ENCODE measurements at places on chromosomes 1 and 21.

DNA sequence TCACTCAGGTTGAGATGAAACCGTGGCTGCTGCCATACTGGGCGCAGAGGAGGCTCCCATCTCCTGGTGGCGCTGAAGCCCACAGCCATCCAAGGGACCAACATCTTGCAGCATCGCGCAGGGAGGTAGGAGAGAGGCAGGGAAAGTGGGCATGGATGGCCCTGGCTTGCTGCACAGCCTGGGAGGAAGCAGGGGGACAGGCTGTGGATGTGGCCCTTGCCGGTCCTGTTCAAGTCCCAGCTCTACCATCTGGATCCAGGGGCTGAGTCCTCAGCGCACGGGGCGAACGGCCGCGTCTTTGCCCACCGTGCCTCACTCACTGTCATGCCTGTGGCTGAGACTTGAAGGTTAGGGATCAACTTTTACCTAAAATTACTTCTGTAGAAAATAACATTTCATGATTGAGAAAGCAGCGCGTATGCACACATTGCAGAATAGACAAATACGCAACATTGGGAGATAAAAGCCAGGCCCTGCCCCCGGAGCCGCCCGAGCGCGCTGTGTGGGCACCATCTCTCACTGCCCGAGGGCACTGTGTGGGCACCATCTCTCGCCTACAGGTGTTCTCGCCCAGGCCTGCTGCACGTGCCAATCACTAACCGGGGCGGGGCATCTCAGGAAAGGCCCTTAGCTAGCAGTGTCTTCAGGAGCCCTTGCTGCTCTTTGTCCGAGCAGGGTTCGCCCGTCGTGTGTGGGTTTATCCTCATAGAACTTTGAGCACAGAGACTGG lies 11.5 kb downstream of the SLX9 start:
- DNase-seq: no peak

- no peak for DNase-seq
Measured at GRCh38 chr1:246417813-246418564, 89.1 kb downstream of the SMYD3 start.

DNA sequence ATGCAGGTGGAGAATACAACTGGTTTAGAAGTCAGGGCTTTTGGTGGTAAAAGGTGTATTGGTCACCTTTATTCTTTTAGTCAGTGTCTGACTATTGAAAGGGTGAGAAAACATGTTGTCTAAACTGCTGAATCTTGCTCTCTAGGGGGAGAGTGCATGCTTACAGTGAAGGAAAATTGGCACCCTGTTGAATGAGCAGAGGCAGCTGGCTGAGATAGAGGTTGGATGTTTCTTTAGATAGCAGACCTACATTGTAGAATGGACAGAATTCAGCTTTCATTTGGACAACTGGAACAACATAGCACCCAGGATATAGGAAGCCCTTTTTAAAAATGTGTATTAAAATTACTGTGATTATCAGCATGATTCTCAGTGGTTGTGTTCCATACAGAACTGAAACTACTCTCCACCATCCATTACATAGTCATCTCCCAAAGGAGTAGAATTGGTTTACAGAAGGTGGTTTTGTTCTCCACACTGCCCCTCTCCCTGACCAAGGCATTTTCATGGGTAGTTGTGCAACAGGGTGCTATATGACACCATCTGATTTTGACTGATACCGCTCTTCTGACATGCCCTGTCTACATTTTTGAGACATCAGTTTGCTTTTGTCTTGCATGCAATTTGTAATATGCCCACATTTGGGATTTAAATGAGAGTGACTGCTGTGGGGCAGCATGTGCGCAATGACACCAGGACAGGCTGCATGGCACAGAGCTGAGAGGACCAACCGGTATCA lies 16.2 kb downstream of the RHOU start:
- no peak for DNase-seq

GRCh38 chr1:110495926-110496600 lies 22.9 kb downstream of the KCNA10 start:
- peak; percentile 82 for DNase-seq

DNA sequence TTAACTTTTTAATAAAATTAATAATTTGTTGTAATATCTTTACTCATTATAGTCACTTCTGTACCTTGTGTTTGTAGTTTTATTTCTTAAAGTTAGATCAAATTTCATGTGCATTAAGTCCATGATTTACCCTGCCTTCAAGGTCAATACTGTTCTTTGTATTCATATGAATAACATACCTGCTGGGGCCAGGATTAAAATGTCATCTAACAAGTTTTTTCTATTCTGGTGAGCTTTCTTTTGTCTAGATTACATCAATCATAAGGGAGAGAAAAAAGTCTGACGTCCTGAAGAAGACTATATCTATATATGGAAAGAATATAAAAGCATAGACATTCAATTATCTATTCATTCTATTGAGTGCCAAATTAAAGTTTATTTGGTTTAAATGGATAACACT lies 232.6 kb downstream of the COL11A1 start:
- no peak for DNase-seq

- DNase-seq: no peak
Measured at GRCh38 chr1:212118872-212119260, 83.3 kb downstream of the DTL start.

DNA sequence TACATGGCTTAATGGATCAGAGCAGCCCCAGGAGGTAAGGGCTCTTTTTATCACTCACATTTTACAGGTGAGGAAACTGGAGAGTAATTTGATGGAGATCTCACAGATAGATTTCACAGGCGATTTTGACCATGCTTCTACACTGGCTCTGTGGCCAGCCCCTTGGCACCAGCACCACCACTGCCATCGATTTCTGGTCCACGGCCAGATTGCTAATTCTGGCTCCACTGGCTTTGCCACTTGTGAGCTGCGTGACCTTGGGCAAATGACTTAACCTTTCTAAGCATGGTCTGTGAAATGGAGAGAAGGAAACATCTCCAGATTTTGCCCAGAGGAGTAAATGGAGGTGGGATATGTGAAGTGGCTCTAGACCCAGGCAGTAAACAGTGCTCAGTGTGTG lies 32.6 kb downstream of the KCNC4 start:
- DNase-seq: no peak

- peak; percentile 27 for DNase-seq
Measured at GRCh38 chr1:155893389-155894142, 17.6 kb downstream of the RIT1 start.

GRCh38 chr1:75430526-75430925 lies 180.4 kb downstream of the SLC44A5 start:
- DNase-seq: no peak

DNA sequence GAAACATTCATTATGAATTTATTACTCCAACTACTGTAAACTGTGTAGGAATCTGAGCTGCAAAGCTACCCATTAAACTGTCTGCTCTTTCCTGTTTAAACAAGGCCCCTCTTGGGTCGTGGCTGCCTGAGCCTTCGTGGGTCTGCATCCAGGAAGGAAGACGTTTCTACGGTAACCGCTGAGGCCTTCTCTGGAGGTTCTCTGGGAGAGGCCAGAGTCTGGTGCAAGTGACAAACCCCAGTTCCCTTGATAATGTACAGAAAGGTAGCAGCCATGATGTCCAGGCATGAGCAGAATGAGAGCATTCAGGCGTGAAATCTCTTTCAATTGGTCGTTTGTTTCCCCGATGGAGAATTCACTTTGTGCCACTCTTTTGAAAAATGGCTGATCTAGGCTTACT lies 350.2 kb downstream of the PLPP3 start:
- no peak for DNase-seq

GRCh38 chr1:230253150-230253549 lies 173.0 kb downstream of the PGBD5 start:
- no peak for DNase-seq

GRCh38 chr21:33286600-33287456 lies 20.7 kb downstream of the IL10RB start:
- DNase-seq: no peak

DNA sequence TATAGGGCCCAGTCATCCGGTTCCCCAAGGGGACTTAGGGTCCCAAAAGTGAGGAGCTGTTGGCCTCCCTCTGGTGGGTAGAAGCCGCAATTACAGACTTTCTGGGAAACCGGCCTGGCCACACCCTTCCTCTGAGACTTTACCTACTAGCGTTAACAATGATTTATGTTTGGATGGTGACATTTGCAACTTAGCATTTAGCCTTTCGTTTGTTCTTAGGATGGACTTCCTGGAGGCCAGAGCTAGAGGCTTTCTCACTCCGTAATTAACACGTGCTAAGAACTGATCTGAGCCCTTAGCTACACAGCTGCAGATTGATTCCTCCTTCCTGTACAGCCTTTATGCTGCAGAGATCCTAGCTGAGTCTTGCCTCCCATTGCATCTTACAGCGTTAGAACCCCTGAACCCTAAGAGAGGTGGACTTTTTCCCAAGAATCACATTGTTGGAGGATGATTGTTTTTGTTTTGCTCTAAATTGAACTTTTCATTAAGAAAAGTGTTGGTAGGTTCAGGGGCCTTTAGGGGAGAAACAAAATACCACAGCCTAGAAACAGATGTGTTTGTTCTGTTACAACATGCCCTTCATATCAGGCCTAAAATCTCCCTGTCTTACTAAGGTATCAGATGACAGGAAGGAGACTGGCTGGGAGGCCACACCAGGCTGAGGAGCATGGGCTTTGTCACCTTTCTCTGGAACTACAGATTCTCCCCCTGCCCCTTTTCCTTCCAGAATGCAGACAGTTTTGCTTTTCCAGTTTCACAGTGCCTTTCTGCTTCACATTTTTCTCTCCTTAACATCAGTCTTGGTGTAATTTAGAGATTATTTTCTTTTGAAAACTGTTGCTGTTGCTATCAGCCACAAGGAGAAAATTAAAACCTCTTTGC lies 1.9 kb downstream of the S100A11 start:
- peak; percentile 90 for DNase-seq

- DNase-seq: no peak
Measured at GRCh38 chr1:59261537-59261936, 35.4 kb upstream of the FGGY start.

DNA sequence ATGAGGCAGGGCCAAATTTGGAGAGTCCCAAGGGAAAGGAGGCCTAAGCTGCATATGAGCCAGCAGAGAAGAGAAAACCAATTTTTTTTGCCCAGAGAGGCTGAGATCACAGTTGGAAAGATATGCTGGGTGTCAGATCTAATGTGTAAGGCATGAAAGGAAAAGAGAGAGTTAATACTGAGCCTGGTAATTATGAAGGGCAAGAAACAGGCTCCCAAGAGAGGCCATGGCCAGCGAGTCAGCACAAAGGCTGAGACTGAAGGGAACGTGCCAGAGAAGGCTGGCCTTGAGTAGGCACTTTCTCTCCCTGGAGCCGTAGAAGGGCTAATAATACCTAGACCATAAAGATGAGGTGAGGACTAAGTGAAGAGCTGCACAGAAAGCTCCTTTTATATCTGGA lies 31.8 kb upstream of the BEND5 start:
- DNase-seq: no peak

GRCh38 chr1:225944951-225945350 lies 3.9 kb upstream of the LEFTY2 start:
- no peak for DNase-seq

GRCh38 chr1:156654700-156655099 lies 12.8 kb downstream of the BCAN start:
- DNase-seq: no peak
